ENCODE measurements at places on chromosomes 4 and X.
A peak's percentile ranks its signal among the peaks of the same experiment; 100 is the strongest.

- no peak for DNase-seq
Measured at GRCh38 chr4:156173937-156174336, 220.3 kb upstream of the CTSO start.

DNA sequence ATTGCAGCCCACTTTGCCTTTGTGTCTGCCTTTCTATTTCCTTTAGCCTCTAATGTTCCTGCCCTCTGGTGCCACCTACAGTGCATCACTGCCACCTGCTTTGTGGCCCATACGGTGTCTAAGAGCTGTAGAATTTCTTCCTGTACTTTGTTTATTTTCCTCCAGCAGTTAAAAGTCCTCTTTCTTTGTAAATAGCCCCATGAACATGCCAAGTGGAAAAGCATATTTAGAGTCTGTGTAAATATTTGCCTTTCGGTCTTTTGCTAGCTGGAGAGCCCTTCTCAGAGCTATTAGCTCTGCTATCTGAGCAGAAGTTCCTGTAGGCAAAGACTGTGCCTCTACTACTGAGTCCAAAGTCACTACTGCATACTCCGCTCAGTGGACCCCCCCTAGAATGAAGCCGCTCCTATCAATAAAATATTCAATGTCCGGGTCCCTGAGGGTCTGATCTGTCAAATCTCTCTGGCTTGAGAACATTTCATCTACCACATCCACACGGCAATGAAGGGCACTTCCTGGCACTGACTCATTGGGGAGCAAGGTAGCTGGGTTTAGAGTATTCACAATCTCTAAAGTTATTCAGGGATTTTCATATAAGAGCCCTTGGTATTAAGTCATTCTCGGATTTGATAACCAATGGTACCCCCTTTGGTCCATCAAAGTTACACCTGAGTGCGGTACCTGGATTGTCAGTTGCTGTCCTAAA, 36.3 kb downstream of the SULT1E1 start:
- DNase-seq = peak; percentile 36

- DNase-seq = no peak
Measured at GRCh38 chr4:36312511-36312910, 31.1 kb downstream of the DTHD1 start.

DNA sequence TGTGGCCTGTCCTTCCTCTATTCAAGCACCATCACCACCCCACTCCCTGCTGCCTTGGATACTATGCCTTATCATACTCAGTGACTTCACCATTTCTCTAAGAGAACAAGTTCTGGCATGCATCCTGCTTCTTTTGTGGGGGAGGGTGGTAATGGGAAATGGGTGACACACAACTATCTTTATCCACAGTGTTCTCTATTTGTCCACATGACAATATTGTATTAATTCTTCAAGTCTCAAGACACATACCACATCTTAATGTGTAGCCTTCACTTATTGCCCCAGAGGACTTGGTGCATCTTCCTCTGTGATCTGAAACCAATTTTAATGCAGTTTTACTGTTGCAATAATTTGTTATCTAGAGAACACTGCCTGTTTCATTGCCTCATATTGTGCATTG, 29.3 kb upstream of the UGT2B7 start:
- DNase-seq = no peak

DNA sequence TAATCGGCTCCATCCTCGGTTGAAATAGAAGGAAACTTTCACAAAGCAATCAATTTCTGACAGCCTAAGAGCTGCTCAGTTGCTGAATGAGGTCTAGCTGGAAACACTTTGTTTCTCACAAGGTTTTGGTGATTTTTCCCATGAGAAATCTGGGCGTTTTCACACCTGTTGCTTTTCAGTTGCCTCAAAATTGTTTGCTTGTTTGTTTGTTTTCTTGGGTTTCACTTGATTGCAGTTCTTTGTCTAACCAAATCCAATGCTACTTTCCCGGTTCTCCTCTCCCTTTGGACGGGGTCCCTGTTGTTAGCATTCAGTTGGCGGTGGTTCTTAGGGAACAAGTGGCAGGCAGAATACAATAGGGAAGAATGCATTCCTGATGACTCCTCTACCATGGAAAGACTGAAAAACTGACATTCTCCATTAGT, 135.5 kb downstream of the PALLD start:
- no peak for DNase-seq

DNA sequence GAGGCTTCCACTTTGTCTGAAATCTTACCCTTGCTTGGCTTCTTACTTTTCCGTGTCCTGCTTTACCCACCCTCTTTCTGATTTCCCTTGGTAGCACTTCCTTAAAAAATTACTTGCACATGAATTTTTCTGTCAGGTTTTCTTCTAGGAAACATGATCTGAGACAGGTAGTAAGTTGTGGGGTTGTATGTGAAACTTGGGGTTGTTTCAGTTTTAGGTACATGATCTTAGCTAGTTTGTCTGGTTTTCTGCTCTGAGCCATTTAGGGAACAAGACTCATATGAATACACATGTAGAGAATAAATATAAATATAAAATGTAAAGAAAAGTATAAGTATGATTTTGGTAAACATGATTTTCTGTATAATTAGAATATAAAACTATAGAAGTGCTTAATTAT, 17.4 kb upstream of the ARMCX2 start:
- no peak for DNase-seq

DNA sequence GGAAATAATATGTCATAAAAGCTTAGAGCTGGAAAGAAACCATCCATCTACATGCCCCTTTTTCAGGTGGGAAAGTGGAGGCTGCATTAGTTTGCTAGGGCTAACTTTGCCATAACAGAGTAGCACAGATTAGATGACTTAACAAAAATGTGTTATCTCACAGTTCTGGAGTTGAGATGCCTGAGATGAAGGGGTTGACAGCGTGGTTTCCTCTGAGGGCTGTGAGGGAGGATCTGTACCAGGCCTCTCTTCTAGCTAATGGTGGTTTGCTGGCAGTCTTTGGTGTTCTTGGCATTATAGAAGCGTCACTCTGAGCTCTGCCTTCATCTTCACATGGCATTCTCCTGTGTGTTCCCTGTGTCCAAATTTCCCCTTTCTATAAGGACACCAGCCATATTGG, 2.4 kb downstream of the CHRNA9 start:
- DNase-seq = peak; percentile 40

DNA sequence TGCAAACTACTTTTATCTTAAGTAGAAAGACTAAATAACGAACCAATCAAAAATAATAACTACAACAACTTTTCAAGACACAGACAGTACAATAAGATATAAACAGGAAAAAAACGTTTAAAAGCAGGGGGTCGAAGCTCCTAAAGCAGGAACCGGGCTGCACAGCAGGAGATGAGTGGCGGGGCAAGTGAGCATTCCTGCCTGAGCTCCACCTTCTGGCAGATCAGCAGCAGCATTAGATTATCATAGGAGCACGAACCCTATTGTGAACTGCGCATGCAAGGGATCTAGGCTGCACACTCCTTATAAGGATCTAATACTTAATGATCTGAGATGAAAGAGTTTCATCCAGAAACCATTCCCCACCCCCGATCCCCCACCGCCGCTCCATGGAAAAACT, 146.2 kb downstream of the TEX11 start:
- DNase-seq = no peak

DNA sequence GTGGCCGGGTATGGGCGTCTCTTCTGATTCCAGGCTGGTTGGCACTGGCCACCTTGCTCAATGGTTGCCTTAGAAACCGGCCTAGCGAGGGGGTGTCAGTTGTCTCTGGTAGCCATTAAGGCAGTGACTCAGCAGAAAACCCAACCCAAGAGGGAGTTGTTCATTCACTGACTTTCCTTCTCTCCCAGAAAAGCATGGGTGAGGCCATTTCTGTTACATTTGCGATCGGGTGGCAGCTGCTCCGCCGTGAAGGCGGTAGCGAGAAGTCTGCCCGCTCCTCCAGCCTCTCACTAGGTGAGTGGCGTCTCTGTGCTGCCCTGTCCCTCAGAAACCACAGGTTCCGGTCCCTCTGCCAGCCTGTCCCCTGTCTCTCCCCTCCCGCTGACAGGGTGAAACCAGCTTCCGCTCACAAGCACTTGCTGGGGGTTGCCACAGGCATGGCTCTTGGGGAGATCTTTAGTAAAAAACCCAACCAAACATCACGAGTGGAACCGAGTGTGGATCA, 17.4 kb downstream of the IRAK1 start:
- peak; percentile 41 for DNase-seq

- DNase-seq = no peak
Measured at GRCh38 chr4:98568941-98569663, 89.3 kb downstream of the TSPAN5 start.

GRCh38 chr4:47814618-47815295, 23.1 kb downstream of the CORIN start:
- no peak for DNase-seq

DNA sequence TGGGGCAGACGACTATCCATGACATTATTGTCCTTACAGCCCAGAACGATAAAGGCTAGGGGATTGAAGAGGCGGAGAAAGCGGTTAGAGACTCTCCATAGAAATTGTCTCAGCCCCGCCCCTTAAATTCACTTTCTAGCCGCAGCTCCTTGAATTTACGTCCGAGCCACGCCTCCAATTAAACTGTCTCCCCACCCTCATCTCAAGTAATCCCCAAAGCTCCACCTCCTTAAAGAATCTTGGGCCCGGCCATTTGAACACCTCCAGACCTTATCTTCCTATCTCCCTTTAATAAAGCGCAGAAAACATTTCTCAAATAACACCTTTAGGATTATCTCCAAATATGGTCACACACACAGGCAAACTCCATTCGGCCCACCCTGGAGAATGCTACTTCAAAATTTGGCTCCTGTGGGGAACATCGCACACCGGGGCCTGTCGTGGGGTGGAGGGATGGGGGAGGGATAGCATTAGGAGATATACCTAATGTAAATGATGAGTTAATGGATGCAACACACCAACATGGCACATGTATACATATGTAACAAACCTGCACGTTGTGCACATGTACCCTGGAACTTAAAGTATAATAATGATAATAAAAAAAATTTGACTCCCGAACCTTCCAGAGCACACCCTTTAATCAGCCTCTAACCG, 7.2 kb upstream of the MAGIX start:
- peak; percentile 63 for DNase-seq

DNA sequence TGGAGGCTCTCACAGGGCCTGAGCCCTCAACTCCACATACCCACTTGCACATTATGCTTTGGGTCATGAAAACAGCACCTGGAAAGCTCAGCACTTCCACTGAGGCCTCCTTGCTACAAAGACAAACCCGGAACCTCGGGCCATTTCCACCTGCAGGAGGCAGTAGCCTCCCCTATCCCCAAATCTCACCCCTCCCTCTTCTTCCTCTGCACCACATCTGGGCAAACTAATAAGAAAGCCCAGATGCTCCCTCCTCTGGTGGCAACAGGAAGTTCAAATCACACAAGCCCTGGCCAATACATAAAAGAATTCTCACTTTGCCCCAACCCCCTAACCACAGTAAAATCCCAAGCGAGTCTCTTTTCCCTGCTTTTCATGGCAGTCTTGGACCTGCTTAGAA, 136.4 kb downstream of the MAPK10 start:
- peak; percentile 36 for DNase-seq

GRCh38 chr4:39620551-39621313, 17.9 kb downstream of the SMIM14 start:
- DNase-seq = no peak

- no peak for DNase-seq
Measured at GRCh38 chrX:99242001-99242400, 1168.1 kb downstream of the PCDH19 start.

DNA sequence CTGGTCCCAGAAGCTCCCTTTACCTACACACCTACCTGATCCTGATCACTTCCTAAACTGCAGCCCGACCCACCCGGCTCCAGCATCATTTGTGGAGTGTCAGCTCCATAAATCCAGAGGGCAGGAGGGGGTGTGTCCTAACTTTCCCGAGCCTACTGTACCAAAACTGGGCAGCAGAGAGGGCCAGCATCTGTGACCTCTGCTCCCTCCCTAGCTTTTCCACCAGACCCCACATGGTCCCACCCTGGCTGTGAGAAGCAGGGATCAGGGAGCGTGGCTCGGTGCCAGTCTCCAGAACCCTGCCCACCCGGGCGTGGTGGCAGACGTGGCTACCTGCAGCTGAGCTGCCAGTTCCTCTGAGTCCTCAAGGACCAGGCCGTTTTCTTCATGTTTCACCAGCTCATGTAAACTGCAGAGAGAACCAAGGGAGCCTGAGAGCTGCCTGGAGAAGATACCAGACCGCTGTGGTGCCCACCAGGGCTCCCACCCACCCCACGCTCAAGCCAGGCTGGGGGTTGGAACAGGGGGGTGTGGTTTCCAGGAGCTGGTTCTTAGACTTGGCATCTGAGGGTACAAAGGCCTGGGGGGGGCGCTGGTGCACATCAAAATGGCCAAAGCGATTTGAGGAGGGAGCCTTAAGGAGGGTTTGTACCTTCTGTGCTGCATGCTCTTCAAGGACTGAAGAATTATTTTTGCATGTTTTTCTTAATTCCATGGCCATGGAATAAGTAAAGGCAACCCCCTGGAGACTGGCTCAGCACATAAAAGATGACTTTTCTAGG, 76.7 kb upstream of the DRD5 start:
- DNase-seq = no peak

DNA sequence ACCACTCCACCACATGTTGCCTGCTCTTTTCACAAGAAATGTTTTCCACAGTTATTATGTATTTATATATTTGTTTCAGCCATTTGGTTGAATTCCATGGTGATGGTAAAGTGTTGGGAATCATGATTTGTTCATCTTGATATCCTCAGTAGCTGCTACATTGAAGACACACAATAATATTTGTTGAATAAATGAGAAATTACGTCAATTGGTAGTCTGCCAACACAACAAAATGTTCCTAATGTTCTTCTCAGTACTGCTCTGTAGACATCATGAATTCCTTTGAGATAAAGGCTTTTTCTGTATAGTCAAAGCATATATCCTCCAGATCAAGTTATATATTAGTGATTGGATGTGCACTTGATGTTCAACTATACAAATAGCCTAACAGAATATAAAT, 29.5 kb downstream of the CXXC4 start:
- DNase-seq = no peak

DNA sequence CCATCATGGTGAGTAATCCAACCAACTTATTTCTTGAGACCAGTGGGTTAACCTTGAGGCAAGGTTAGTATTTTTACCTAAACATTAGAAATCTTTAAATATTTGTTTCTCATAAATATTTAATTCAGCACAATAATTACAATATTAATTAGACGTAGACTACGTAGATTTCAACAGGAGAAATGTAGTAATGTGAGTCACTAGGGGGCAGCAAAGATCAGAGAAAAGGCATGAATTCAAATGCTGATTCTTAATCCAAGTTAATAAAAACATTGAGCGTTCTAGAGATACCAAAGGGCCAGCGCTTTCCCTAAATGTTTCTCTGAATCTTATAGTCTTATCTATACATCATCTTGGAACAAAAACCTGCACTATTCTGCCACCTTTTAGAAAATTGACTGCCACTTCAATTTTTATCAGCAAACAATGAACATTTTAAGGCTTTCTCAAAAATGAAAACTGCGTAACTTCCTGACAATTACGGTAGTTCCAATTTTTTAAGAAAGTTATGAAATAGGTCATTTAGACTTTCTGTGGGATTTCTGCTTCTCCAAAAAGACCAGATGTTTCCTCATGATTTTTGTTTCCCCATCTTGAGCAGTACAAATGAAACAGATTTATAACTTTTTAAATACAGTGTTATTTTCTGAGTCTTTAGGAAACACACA, 180.7 kb downstream of the GASK1B start:
- DNase-seq = peak; percentile 5
